ENCODE measurements at places on chromosomes 11 and 22.
A peak's percentile ranks its signal among the peaks of the same experiment; 100 is the strongest.

DNA sequence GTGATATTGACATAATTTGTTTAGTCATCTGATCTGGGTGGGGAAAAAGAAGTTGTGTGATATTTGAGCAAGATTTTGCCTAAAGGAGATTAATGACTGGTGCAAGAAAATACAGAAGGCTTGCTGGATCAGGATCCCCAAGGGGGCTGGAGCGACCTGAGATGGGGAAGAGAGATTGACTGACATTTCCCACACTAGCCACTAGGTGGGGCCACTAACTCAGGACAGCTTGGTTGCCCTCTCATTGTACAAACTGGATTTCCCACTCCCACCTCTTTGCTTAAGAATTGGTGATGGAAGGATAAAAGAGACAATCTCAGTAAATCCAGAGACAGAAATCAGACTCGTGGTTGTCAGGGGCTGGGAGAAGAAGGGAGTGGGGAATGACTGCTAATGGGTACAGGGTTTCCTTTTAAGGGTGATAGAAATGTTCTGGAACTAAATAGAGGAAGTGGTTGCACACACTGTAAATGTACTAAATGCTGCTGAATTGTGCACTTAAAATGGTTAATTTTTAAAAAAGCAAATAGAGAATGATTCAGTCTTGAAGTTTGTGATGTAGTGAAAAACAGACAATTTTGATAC is 50.7 kb downstream of the CTTN start:
- no peak for DNase-seq

- no peak for DNase-seq
These were observed 2.0 kb downstream of the GRK2 start for GRCh38 chr11:67268081-67268961.

DNA sequence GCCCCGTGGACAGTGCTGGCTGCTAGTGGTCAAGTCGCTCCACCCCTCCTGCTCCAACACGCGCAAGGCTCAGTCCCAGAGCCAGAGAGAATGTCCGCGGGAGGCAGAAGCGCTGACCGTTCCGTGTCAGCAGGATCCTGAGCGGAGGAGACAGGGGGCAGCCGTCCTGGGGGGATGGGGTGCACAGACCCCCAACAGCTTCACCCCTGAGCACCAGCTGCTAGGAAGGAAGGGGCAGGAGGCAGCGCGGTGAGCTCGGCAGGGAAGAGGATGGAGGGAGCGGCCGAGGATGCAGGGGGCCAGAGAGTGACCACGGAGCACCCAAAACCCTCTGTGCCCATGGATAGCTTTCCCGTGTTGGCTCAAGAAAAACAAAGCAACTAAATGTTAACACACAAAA is 6.4 kb upstream of the TTLL8 start:
- no peak for DNase-seq

GRCh38 chr11:45772986-45773785 is 31.8 kb upstream of the SLC35C1 start:
- no peak for DNase-seq

DNA sequence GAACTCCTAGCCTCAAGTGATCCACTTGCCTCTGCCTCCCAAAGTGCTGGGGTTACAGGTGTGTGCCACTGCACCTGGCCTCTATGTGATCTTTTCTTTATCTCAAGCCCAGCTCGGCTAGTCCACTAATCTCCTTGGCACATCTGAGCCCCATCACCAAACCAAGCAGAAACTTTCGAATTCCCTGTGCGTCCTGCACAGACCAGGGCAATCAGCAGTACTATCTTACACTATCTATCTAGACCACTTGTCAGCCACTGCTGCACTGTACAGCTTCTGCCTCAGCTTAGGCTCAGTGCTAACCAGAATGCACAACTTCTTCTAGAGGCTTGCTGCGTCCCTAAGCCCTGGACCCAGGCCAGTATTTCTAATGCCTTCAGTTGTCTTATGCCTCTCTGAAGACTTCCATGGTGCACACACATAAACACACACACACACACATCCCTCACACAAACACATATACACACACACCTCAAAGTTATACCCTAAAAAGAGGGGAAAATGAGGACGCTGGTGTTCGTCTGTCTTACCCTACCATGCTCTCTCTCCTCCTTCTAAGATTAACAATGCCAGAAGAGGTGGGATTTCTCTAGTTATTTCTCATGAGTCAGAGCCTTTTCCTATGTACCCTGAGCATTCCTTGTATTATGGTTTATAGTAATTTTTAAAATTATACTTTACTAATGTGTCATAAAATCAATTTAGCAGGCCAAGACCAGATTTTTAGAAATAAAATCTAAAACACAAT is 59.3 kb upstream of the FAM181B start:
- no peak for DNase-seq

- DNase-seq, result no peak
These were observed 5.3 kb upstream of the DCUN1D5 start for GRCh38 chr11:103097279-103097678.

GRCh38 chr11:91366816-91367215 is 857.8 kb upstream of the FAT3 start:
- no peak for DNase-seq

GRCh38 chr11:113289431-113290187 is 24.8 kb upstream of the TTC12 start:
- DNase-seq, result peak; percentile 47

DNA sequence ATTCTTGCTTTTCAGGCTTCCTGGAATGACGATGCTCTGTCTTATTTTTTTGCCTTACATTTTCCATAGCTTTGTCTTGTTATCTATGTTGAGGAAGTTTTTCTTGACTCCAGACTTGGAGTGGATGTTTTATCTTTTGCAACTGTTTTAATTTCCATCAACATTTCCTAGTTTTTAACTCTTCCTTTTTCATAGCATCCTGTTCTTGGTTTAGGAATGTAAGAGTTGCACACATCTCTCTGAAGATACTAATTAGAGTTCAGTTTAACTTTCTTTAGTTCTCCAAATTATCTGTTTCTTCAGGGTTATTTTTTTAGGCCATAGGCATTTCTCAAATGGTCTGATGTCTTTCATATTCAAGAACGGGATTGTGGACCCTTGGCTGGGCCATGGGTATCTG is 10.4 kb downstream of the CLDN5 start:
- DNase-seq, result no peak

DNA sequence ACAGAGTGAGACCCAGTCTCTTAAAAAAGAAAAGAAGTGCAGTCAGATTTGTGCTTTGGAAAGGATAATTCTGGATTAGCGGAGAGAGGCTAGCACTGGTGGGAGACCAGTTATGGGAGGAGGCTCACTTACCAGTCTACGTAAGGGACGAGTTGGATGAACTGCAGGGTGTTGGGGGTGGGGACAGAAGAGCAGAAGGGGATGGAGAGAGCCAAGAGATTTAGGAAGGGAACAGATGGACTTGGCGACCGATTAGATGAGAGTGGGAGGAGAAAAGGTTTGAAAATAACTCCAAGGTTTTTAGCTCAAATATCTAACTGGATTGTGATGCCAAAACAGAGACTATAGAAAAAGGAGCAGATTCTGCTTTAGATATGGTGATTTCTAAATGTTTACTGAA is 81.4 kb downstream of the SFI1 start:
- no peak for DNase-seq

DNA sequence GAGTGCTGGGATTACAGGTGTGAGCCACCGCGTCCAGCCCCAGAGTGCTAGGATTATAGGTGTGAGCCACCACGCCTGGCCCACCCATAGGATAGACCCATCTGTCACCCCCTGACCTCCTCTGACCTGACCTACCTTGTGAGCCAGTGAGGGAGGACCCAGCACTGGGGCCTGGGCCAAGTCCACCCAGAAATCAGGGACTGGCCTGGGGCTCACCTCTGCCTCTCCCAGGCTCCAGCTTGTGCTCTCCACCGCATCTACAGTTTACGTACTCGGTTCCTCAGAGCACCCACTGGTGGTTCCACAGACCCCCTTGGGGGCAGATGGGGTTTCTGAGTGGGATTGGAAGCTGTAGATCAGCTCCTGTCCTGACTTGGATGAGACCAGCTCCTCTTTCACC is 6.4 kb downstream of the SLC29A2 start:
- DNase-seq, result no peak

DNA sequence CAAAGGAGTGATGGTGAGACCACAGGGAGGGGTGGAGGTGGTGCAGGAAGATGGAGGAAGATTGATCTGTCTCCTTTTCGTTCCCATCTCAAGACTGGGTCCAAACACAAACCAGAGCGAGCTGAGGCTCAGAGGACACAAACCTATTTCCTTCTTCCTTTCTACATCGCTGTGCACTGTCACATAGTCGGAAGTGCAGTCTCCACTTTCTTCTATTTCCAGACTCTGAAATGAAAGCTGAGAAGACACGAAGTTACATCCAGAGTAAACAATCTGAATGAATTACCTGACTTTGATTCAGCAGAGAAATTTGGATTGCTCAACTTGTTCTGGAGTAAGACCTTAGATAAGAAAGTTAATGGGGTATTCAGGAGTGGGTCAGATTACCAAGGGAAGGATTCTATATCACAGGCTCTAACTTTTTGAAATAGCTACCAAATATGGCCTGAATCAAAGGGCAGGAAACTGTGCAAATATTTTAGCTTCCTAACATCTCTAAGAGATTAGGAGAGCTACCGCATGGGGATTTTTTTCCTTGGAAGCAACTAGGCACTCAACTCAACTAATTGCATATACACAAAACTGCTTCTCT is 14.4 kb downstream of the OVCH2 start:
- DNase-seq, result peak; percentile 56

- DNase-seq, result no peak
These were observed 13.3 kb downstream of the CLDN5 start for GRCh38 chr22:19510919-19511341.

DNA sequence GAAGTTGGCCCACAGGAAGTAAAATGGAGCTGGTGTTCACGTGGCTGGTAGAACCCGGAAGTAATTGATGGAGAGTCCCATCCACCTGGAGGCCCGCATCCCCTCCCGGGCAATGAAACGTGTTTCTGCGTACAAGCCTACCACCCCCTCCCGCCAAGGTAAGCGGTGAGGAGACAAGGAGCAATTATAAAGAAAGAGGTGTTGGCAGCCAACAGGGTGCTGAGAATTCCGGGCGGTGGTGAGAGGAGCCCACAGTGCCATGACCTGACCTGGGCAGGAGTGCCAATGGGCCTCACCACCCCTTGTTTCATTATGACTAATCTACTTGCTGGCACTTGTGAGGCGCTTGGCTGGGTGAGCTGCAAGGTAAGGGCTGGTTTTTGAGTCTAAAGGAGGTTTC is 83.8 kb upstream of the BID start:
- no peak for DNase-seq
